ENCODE measurements at places on chromosomes 3 and 15. TPM values are rescaled to one million over a fixed set of nuclear protein-coding genes. Genes with fewer than 3 reads are reported as not detected.

Gene NOX5
- total RNA-seq: 5.8 TPM

Gene IQCH
- 5.8 TPM for total RNA-seq

Gene FURIN
- 92.8 TPM for total RNA-seq

Gene GOLGA6L7
- not detected for total RNA-seq

Gene RLBP1
- not detected for total RNA-seq

Gene CMTM7
- 15.6 TPM for total RNA-seq

DNA sequence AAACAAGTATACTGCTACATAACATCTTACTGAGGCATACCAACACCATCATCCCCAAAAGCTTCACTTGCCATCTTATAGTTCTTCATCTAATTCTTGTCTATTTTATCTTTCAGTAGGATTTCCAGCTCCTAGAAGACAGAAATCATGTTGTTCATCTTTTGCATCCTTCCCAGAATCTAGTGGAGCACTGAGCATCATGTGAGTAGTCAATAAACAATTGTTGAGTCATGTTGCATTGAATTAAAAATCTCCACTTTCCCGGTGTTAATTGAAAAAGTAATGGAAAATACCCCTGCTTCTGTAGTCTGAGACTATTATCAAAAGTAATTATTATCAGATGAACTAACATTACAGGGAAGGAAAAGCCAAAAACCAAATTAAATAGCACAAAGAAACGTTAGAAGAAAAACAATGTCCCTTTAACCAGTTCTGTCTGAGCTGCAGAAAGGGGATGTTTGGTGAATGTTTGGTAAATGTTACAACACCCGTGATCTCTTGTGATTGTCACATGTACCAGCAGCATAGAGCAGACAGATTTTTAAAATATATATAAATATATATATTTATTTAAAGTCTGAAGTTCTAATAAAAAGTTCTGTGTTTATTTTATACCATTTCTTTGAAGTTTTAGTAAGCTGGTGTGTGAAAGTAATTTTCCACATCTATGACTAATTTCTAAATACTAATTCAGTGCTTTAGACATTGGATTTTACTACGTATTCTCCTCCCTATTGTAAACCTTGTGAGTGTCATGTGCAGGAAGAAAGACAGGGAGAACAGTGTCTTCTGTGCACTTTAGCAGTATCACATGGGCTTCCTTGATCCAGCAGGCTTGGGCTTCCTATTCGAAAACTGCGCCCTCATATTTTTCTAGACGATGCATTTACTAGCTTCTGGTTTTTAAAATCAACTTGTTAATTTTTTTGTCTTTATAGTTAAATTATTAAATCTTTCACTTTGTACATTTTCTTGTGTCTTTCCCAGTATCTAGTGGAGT, 85.6 kb downstream of the RAP2B start:
- no peak for DNase-seq

GRCh38 chr3:51311055-51311454, 74.0 kb upstream of the MANF start:
- DNase-seq: no peak

DNA sequence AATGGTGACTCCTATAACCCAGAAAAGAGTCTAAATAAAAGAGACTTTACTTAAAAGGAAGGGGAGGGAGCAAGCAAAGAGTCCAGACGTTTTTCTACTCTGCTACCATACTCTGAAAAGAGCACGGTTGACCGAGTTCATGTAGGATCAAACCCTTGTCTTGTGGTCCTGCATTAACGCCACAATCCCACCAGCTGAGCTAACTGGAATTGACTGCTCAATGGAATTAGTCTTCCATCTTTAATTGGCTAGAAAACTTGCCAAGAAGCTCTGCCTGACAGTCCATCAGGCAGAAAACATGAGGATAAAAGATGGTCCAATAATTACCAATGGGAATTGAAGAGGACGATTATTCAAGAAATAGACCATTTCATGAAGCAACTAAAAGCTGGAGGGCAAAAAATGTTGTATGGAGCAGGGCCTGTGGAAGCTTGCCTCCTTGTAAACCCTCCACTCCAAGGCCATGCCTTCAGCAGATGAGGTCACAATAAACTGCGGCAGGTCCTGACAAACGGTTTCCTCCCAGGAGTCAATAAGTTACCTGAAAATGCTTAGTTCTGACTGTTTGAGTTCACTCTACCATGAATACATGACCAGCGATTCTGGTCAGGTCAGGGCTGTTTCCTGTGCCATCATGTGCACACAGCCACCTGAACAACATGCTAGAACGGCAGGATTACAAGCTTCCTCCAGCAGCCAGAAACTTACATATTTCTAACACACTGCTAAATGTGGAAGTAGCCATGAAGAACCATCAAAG, 35.6 kb upstream of the ARHGEF3 start:
- DNase-seq: no peak

GRCh38 chr15:90619468-90619867, 89.7 kb downstream of the CRTC3 start:
- DNase-seq: no peak

- no peak for DNase-seq
These were observed 476.9 kb downstream of the SQOR start for GRCh38 chr15:46111730-46112129.

GRCh38 chr3:192819001-192819569, 91.7 kb upstream of the FGF12 start:
- DNase-seq: no peak

GRCh38 chr15:98416222-98416855, 232.0 kb upstream of the IGF1R start:
- no peak for DNase-seq

DNA sequence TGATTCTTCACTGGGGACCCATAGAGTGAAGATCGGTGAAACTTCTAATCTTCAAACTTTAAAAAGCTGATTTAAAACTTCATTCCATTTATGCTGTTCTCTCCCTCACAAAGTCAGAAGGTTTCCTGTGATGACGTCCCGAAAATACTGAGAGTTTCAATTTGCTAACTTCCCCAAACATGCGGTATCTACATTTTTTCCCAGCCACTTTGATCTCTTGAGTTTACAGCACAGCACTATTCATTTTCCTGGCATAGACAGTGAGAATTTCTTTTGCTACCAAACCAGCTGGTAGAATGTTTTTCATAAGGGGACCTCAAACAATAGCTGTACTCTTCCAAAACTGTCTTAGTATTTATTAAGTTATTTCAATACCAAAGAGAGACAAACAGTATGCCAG, 156.8 kb downstream of the LSAMP start:
- no peak for DNase-seq

GRCh38 chr3:105417525-105418289, 51.0 kb downstream of the ALCAM start:
- DNase-seq: no peak

DNA sequence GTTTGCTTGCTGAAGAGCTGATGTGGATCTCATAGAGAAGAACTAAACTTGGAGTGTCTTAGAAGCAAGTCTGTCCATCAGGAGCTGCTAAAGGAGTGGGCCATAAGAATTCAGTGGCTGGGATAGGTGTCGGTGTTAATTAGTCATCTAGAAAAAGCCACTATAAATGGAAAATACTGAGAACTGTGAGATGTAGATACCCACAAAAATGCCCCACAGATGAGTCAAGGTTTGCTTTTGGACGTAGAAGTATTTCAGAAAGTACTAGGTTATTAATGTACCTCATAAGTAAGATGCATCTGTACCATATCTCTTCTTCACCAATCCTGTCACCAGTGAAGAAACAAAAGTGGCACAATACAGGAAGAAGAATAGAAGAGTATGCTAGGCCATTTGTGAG, 530.9 kb upstream of the TGFBR2 start:
- no peak for DNase-seq

GRCh38 chr3:12395349-12396012, 88.8 kb upstream of the TSEN2 start:
- no peak for DNase-seq

- DNase-seq: no peak
These were observed 826 bp downstream of the CCDC66 start for GRCh38 chr3:56557831-56558170.

DNA sequence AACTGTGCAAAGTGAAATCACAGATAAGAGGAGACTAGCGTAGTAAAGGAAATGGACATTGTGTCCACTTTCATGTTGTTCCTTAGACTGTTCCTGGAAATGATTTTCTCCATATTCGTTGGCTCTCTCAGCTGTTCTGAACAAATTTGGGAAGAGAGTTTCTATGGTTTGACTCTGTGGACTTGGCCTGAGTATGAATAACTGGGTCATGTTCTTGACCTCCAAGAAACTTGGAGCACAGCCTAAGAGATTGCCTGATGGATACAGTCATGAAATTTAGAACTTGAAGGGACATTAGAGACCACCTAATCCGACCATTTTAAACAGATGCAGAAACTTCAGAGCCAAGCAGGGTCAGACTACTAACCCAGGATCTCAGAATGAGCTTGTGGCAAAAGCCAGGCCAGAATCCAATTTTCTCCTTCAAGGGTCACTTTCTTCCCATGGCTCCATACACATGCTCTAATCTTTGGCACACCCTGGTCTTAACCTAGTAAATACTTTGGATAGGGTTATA, 430.4 kb downstream of the RBMS3 start:
- DNase-seq: no peak

DNA sequence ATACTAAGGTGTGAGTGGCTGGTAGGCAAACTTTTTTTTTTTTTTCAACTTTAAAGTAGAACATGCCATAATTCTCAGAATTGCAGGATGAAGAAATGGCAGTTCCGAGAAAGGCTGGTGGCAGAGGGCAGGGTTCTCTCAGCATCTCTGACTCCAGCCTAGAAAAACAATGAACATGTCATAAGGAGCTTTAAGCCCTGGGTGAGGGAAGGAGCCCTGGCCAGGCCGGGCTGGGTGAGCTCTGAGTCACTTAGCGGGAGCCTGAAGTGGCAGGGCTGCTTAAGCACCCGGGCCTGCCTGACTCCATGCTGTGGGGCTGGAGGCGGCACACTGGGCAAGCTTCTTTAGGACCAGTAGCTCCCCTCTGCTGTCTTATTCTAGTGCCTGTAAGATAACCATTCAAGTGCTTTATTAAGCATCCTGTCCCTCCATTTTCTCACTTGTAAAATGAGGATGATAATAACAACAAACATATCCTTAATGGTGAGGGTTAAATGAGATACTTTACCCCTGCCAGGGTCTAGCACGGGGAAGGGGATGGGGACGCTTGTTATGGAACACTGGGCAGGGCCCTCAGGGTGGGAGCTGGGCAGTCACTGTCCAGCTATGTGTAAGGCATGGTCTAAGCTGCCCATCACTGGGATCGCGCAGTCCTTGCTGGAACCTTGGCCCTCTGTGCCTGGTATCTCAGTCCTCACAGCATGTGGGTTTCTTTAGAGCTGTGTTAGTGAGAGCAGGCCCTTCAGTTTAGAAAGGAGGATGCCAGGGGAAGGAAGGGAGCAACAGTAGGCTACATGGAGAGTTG, 18.4 kb downstream of the SMAD6 start:
- DNase-seq: no peak

DNA sequence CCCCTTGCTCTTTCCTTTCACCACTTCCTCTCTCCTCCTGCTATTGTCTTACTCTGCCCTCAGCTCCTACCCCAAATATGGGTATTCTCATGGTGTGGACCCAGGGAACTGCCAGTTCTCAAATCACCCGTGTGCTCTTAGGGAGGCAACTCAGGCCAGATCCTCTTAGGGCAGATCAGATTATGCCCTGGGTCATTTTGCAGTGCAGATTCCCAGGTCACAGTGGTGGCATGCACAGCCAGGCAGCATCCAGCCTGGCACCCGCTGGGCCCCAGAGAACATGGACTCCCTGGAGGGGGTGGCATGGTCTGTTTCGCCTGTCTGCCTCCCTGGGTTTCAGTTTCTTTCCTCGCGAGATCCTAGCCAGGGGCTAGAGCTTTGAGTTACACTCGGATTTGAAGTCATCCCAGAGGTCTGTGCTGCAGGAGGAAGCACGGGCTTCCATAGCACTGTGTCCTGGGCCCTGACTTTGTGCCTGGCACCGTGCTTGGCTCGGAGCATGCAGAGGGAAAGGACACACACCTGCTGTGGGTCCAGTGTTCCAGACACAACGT, 96.1 kb downstream of the TOP2B start:
- no peak for DNase-seq

- no peak for DNase-seq
These were observed 74.2 kb downstream of the WDR76 start for GRCh38 chr15:43900996-43901395.

GRCh38 chr15:65067645-65068402, at the start of gene RASL12:
Gene RASL12 (minus strand): TSS chr15:65067991. CDS start chr15:65067835, 156 bp downstream.
- no peak for DNase-seq
